Anterior cingulate cortex (tissue), 58 donors: ENCODE measurements at places on chromosomes 2 and 18.

GRCh38 chr18:46563317-46563716 lies 93.7 kb downstream of the LOXHD1 start:
- DNase-seq: no peak

DNA sequence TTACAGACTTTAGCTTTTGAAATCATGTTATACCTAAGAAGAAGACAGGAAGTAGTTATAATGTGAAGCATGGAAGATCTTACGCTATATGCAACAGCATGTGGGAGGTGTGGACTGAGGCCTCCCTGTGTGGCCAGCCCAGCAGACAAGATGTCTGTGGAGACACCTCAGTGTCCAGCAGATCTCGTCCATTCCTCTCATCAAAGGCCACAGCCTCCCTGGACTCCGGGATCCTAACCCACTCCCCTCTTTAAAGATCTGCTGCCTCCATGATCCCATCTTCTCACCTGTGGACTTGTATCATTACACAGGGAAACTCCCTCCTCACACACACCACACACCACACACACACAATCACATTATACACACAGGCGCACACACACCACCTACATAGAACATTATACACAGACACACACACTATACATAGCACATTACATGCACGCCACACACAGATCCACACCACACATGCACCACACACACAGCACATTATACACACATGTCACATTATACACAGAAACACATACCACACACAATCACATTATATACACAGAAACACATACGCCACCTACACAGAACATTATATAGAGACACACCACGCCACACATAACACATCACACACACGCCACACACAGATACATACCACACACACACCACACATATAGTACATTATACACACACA lies 89.5 kb downstream of the PXDN start:
- DNase-seq: no peak

DNA sequence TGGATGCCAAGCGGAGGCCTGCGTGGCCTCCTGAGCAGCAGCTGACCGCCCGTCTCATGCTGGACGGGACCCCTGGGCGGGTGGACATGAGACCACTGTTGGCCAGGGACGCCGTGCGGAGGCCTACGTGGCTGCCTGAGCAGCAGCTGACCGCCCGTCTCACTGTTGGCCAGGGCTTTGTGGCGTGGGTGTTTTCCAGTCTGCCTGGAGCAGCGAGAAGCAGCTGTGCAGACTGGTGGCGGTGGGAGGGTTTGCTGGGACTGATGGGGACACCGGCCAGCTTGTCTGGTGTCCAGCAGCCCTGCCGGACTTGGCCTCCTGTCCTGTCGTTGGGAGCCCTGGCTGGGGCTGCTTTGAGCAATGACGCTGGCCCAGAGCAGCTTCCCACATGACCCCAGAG lies 5.8 kb upstream of the D2HGDH start:
- DNase-seq: no peak

DNA sequence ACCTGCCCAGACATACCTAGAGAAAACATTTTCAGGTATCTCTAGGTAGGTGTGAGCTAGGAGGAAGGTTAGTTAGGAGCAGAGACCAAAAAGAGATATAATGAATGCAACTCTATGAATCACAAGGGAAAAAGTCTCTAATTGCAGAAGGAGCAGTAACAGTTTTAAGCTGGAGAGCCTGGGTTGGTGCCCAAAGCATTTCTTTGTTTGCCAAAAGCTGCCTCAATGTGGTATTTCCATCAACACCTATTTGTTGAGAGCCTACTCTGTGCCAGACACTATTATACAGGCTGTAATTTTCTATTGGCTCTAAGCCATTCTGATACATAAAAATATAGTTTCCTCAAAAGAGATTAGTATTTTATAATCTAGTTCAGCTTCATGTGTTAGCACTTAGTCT lies 141.6 kb downstream of the UBE2E3 start:
- DNase-seq: no peak

DNA sequence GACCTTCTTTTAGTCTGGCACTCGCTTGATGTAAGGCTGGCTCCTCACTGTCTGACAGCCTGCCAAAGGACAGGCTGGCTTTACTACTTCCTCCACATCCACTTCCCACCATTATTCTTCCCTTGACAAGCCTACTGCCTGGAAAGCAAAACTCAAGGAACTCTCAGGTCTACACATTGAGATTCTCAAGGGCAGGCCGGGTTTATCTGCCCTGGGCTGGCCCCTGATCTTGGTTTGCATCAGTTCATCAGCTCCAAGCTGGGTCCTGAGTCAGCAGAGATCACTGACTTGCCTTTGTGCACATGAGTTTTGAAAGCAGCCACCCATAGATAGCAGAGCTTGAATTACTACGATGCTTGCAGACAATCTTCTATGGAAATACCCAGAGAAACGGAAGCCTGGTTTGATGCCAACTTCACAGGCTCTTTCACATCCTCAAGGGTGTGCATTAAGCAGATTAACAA lies 53.9 kb downstream of the KCTD18 start:
- DNase-seq: no peak

GRCh38 chr2:134393075-134393461 lies 139.2 kb downstream of the MGAT5 start:
- DNase-seq: no peak

DNA sequence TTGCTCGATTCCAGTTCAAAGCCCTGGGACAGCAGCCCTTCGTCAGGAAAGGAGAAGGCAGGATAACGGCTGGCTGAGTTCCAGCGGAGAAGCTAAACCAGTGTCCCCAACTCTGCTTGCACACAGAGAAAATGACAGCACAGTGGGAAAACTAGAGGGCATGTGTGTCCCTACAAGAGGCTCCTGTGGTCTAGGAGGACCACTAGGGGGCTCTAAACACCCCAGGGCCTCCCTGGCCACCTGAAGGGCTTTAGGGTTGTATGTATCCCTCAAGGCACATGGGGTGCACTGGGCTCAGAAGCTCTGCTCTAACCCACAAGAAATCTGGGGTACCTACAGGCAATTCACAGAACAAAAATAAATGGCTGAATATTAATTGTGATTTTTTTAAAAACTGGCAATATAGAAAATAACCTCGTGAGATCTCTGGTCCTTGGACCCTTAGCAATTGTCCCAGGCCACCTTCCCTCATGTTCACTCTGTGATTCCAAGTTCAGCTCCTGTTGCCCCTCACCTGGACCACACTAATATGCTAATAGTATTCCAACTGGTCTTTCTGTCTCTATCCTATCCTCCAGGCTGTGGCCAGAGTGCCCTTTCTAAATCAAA lies 17.5 kb downstream of the STAT1 start:
- DNase-seq: no peak

DNA sequence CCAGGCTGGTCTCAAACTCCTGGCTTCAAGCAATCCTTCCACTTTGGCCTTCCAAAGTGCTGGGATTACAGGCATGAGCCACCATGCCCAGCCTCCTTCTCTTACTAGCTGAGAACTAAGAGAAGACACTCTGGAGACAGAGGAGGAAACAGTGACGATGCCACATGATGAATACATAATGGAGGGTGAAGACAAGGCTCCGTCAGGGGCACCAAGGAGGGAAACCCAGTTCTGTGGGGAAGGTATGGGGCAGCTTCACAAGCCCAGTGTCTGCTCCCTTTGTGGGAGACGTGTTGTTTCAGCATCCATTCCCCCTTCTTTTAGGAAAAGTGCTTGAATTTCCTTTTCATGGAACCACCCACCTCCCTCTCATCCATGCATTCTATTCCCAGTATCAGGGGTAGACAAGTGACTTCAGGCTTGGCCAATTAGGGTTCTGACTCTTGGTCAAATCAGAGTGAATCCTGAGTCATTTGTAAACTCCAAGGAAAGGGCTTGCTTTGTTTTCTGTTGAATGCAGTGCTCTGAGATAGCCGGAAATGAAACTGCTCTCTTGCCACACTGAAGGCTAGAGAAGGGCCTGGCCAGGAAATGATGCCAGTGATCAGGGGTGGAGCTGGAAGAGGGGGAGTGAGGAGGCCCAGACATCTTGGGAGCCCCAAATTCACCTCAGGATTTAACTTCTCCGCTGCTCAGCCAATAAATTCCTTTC lies 23.7 kb downstream of the TMEM127 start:
- no peak for DNase-seq

DNA sequence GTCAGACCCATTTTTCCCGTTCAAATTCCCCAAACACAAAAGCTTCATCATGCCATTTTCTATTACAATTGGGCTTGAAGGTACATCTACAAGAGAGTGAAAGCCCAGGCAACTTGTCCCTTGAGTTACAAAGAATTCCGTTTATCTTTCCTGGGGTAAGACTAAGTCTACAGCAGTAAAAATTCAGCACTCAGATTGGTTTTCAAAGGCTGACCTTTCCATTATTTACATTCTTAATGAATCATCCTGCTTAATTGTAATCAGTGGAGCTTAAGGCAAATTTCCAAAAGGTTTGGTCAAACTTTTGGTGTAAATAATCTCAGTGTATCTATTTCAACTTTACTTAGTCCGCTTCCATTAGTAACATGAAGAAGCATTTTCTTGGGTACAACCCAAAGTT lies 33.4 kb upstream of the ST3GAL5 start:
- DNase-seq: no peak

GRCh38 chr2:9765611-9766531 lies 77.4 kb upstream of the TAF1B start:
- no peak for DNase-seq

DNA sequence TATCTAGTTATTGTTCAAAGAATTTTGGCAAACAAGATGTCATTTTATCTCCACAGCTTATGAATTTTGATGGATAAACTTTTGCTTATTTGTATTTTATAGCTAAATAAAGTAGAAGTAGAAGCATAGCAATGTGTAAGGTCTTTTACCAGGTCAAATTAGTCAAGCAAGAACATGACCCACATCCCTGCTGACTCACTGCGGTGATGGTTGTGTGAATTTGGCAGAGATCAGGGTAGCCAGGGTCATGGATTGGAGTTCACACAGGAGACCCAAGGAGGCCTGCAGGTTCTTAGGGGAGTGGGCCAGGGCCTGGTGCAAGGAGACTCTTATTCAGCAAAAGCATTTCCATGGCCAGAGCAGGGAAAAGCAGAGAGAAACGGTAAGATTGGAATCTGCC lies 18.7 kb downstream of the SP140 start:
- DNase-seq: no peak

GRCh38 chr2:108978709-108979111 lies 10.3 kb downstream of the EDAR start:
- DNase-seq: no peak

DNA sequence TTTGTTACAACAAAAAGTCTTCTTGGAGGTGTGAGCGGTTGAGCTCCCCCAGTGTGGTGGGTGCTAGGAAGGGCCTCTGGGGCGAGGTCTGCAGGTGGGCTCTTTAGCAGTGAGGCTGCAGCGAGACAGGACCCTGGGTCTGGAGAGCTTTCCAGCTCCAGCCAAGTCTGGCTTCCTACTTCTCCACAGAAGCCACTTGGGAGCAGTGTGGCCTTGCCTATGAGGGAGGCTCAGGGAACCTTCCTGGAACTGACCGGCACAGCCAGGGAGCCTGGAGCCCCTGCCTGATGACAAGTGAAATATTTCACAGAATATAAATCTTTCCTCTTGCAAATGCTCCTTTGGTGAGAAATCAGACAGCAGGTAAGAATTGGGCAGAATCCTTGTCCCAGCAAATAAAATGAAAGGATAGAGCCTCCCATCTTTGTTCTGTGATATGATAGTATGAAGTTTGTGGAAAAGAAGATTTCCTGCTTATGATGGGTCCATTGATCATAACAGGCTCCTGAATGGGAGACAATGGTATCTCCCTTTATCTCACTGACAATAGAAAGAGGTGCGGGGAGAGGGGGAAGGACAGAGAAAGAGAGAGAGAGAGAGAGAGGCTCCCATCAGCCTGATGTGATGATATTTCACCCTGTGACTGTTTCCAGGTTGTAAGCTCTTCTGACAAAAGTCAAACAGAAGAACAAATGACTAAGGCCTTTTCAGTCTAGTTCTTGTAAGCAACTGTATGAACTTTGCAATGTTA lies 289.8 kb upstream of the SPRED2 start:
- no peak for DNase-seq

- DNase-seq: peak; percentile 5
Observed at GRCh38 chr2:50385349-50385748, 646.6 kb downstream of the NRXN1 start.

DNA sequence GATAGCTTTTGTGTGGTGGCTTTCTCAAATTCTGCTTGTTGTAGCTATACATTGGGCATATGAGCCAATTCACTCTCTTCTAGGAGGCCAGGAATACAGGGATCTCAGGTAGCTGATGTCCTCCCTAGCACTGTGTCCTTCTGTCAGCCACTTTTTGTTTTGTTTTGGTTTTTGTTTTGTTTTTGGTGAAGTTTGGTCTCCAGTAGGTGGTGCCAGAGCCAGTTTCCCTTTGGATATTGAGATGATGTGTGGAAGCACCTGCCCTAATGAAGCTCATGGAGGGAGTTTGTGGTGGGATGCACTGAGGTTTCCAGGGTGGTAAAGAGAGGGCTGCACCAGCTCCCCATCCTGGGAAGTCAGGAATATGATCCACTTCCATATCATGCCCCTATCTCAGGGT lies 100.5 kb upstream of the VWC2L start:
- DNase-seq: no peak

DNA sequence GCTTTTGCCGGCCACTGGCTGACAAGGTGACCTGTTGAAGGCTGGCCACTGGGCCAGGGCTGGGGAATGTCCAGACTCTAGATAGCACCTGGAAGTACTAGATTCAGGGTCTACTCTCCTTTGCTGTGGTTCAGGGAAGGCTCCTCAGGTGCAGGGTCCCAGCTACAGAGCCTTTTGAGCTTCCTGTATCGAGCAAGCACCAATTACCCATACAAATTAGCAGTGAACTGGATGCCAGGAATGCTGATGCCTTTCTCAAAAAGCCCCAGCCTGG lies 213.4 kb downstream of the CYP26B1 start:
- DNase-seq: no peak

DNA sequence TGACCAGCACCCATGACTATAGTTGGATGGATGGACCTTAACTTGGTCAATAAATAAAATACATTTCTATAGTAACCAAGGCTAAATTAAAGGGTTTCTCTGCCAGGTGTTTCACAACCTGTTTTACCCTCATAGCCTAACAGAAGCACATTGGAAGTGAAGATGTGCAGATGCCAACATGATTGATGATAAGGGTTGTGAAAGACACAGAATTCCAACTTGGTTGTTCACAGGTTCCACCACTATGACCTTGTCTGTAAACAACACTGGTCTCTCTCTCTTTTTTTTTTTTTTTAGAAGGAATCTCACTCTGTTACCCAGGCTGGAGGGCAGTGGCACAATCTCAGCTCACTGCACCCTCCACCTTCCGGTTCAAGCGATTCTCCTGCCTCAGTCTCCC lies 37.5 kb upstream of the PTH2R start:
- no peak for DNase-seq
